ENCODE measurements at places on chromosomes 13 and 19. TPM values are rescaled to one million over a fixed set of nuclear protein-coding genes. Genes with fewer than 3 reads are reported as not detected.
A peak's percentile ranks its signal among the peaks of the same experiment; 100 is the strongest.

GRCh38 chr13:68676513-68677115 is 1431.0 kb upstream of the ATXN8OS start:
- H3K4me1 ChIP-seq: no peaks in the 10 kb centered on the region
- no peak for DNase-seq
- H3K36me3 ChIP-seq: no peaks in the 10 kb centered on the region
- H3K4me3 ChIP-seq: no peak overlapping the region
- no peaks in the 10 kb centered on the region for H3K27me3 ChIP-seq
- H3K27ac ChIP-seq: no peak overlapping the region

DNA sequence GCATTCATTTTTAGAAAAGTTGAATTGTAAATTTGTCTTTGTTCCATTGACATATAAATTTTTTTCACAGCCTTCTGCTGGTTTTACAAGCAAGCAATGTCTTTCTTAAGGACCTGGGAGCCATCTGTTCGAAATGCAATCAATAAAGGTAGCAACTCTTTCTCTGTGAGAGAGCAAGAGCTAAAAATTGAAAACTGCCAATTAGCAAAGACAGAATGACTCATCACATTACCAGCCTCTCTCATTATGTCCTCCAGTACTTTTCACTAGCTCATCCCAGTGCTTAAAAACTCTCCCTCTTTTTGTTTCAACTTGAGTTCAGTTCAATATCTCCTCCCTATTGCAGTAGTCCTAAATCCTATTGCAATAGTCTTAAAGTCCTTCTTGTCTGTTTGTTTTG is 760.7 kb upstream of the SLITRK6 start:
- H3K4me1 ChIP-seq: no peaks in the 10 kb centered on the region
- no peaks in the 10 kb centered on the region for H3K27me3 ChIP-seq
- no peaks in the 10 kb centered on the region for H3K36me3 ChIP-seq

GRCh38 chr13:98848746-98849145 is 96.3 kb upstream of the SLC15A1 start:
- no peak overlapping the region for H3K27ac ChIP-seq
- H3K4me3 ChIP-seq: no peak overlapping the region
- H3K4me1 ChIP-seq: peaks cover 15% of the 10 kb centered on the region
- H3K27me3 ChIP-seq: no peaks in the 10 kb centered on the region

DNA sequence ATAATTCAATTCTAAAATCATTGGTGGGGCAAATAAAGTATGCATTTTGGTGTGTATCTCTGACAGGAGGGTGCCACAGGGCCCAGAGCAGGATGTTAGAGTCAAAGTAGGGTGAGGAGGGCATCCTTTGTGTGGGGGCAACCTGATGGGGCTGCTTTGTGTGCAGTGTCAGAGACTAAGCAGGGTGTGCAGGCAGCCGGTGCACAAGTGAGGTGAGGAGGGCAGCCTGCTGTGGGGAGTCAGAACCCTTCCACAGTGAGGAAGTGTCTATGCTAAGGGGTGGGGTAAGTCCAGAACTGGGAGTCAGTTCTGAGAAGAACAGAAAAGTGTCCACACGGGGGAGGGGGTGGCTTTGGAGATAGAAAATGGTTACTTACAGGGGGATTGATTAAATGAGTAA is 40.7 kb downstream of the RB1 start:
- H3K27ac ChIP-seq: no peak overlapping the region
- peaks cover 4% of the 10 kb centered on the region for H3K36me3 ChIP-seq
- no peaks in the 10 kb centered on the region for H3K4me1 ChIP-seq
- H3K4me3 ChIP-seq: no peak overlapping the region

- H3K27me3 ChIP-seq: no peaks in the 10 kb centered on the region
- H3K4me3 ChIP-seq: no peak overlapping the region
- no peaks in the 10 kb centered on the region for H3K4me1 ChIP-seq
- H3K36me3 ChIP-seq: no peaks in the 10 kb centered on the region
- peak; percentile 38 for DNase-seq
- no peak overlapping the region for H3K27ac ChIP-seq
Measured at GRCh38 chr19:15701757-15702533, 25.9 kb upstream of the OR10H2 start.

Gene ZNF208
- 1.2 TPM for total RNA-seq

Gene PRR22
- total RNA-seq: 0.36 TPM
